Occipital lobe (tissue), 3 donors: ENCODE measurements at places on chromosomes 7 and 10. TPM values are rescaled to one million over a fixed set of nuclear protein-coding genes. Genes with fewer than 3 reads are reported as not detected.

The ADAMTS14 gene
- total RNA-seq, result 0.16 TPM

The GDF2 gene
- not detected for total RNA-seq

DNA sequence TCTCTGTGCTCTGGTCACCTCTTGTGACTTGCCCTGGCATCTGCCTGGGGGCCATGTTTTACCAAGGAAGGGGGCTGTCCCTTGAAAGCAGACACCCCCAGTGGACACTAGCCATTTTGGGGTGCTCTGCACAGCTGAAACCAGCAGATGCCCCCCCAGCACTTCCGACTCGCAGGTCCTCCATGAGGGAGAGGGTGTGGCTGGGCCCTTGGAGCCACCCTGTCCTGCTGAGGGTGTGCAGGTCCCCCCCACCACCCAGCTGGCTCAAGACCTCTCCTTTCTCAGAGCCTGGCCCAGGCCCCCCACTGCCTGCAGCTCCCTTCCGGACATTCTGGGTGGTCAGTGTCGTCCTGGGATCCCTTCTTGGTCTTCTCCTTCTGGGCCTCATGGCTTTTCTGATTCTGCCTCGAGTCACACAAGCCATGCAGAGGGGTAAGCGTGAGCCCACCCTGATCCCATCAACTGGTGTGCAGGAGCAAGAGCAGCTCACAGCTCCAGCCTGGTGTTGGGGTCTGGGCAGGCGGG lies 12.3 kb downstream of the SCART1 start:
- no peak for DNase-seq

GRCh38 chr10:24463611-24464426 lies 254.9 kb downstream of the KIAA1217 start:
- no peak for DNase-seq

GRCh38 chr10:33120275-33120674 lies 162.2 kb upstream of the ITGB1 start:
- DNase-seq, result no peak

DNA sequence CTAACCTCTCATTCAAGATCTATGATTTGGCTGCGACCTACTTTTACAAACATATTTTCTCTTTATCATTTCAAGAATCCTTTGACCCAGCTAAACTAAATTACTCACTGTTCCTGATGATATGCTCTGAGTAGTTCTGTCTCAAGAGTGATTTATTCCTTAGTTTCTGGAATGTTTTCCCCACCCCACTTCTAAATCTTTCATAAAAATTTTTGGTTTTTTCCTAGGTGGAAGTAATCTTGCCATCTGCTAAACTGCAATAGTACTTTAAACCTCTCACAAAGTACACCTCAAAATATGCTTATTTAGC lies 170.8 kb downstream of the DNAJC1 start:
- DNase-seq, result no peak

DNA sequence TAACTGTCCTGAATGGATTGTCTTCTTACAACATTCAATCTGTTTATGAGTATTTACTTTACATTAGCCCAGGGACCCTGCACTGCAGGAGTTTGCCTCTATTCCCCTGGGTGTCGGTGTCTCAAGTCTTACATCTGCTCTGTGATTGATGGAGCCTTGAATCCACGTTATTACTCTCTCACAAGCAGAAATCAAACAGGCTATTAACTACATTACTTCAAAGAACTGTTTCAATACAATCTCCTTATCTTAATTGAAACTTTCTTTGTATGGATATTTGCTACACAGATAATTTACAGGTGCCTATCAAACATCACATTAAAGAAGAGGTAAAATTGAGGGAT lies 3.1 kb upstream of the ARID5B start:
- no peak for DNase-seq

GRCh38 chr10:70477661-70478162 lies 855 bp upstream of the PALD1 start:
- DNase-seq, result no peak
